ENCODE measurements at places on chromosomes 1 and 21.

- no peak for DNase-seq
These were observed 18.5 kb downstream of the FAM89A start for GRCh38 chr1:231021540-231022031.

DNA sequence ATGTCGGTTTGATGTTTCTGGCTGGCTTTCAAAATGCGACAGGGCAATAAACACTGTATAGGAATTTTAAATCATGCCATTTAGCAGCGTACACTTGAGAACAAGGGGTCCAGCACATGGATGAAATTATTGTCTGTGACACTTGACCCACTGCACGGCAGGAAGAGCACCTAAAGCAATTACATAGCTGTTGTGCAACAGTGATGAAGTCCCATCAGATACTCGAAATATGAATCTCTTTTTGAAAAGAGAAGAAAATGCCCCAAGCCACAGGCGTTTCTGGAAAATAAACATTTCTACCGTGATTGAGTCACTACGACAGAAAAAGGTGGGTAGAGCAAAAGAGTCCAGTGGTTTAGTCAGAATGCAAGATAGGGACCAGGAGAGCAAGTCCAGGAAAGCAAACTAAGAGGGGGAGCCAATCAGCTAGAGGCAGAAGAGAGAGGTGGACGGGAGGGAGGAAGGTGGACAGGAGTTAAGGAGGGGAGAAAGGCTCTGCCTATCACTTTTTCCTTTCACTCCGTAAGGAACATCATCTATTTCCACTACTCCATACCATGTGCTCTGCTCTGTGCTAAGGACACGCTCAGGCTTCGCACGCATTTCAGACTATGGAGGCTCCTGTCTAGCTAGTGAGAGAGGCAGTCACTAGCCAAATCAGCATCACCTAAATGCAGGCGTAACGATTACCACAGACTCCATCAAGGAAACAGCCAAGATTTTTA lies 6.4 kb downstream of the DSCAM start:
- no peak for DNase-seq

GRCh38 chr21:45064091-45064490 lies 10.3 kb upstream of the ADARB1 start:
- no peak for DNase-seq

DNA sequence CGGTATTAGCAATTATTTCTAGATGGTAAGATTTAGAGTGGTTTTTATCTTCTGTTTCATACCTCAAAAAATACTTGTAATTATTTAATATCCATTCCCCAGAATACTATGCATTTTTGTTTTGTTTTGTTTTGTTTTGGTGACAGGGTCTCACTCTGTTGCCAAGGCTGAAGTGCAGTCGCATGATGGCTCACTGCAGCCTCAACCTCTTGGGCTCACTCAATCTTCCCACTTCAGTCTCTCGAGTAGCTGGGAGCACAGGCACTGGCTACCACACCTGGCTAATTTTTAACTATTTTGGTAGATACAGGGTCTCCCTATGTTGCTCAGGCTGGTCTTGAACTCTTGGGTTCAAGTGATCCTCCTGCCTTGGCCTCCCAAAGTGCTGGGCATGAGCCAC lies 252.7 kb downstream of the AKT3 start:
- DNase-seq: no peak

DNA sequence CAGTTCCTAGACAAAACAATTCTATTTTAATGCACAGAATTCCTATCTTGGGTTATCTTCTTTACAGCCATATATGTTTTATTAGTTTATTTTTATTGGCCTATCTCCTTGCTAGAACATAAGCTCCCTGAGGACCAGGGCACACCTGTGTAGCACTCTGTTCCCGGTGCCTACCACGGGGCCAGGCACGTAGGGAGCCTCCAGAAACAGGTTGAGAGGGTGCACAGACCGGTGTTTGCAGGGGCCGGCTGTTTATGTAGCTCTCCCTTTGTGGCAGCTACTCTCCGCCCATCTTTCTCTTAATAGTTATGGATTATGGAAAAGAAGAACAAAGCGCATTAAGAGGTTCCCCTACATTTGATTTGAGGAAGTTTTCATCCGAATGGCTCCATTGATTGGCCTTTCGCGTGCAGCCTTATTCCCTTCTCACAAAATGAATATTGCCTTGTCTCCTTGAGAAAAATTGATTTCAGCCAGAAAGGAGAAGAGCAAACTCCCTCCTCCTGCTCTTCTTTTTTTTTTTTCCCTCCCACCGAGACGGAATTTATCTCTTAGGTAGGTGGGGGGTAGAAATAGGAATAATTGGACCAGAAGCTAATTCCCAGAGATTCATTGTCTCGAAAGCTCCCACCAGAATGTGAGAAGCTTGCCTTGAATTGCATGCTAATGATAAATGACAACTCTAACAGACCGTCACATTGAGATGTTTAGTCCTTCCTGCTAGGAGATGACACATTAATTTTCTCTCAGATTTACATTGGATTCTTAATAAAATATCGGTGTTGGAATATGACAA lies 447.4 kb downstream of the CAMTA1 start:
- DNase-seq: no peak
